ENCODE measurements at places on chromosomes 7 and 10. TPM values are rescaled to one million over a fixed set of nuclear protein-coding genes. Genes with fewer than 3 reads are reported as not detected.

ACADSB gene
- 5.7 TPM for total RNA-seq

RET gene
- 0.17 TPM for total RNA-seq

CACNB2 gene
- 2.2 TPM for total RNA-seq

ADIRF gene
- 21.7 TPM for total RNA-seq

CALHM1 gene
- total RNA-seq, result not detected

CYP3A5 gene
- total RNA-seq, result 0.15 TPM

HOXA2 gene
- total RNA-seq, result 1.3 TPM

CHPF2 gene
- 47.4 TPM for total RNA-seq

AGR2 gene
- 0.74 TPM for total RNA-seq

LEP gene
- total RNA-seq, result not detected

PTEN gene
- 29.4 TPM for total RNA-seq

CRYGN gene
- not detected for total RNA-seq

GGCT gene
- 28.4 TPM for total RNA-seq

PNLIPRP3 gene
- not detected for total RNA-seq

ZNF727 gene
- total RNA-seq, result not detected

LRGUK gene
- total RNA-seq, result not detected

SFXN3 gene
- total RNA-seq, result 31.1 TPM

C7orf57 gene
- total RNA-seq, result not detected

TMEM270 gene
- total RNA-seq, result not detected

CYTH3 gene
- 26.9 TPM for total RNA-seq

LIPM gene
- not detected for total RNA-seq

TMEM209 gene
- total RNA-seq, result 13.1 TPM

CYP3A7 gene
- 0.34 TPM for total RNA-seq

PLAC9 gene
- 23.6 TPM for total RNA-seq

IRF5 gene
- 0.45 TPM for total RNA-seq

DOCK4 gene
- total RNA-seq, result 7.4 TPM

CACNA2D1 gene
- total RNA-seq, result 5.4 TPM

GPR141 gene
- not detected for total RNA-seq

ESYT2 gene
- 48.6 TPM for total RNA-seq

SORCS3 gene
- not detected for total RNA-seq

CHAT gene
- total RNA-seq, result not detected

ARL3 gene
- 10.4 TPM for total RNA-seq

VIPR2 gene
- not detected for total RNA-seq

OAT gene
- total RNA-seq, result 109 TPM

CCDC146 gene
- total RNA-seq, result 1.0 TPM

COBL gene
- total RNA-seq, result 0.15 TPM

CCDC3 gene
- total RNA-seq, result 0.45 TPM

TSPAN13 gene
- 7.2 TPM for total RNA-seq

PRRT4 gene
- 0.17 TPM for total RNA-seq

UNC5B gene
- total RNA-seq, result 17.1 TPM

CDC14C gene
- not detected for total RNA-seq

TET1 gene
- 1.8 TPM for total RNA-seq

RARRES2 gene
- total RNA-seq, result 11.9 TPM

CTBP2 gene
- total RNA-seq, result 52.6 TPM

RSPH10B2 gene
- total RNA-seq, result not detected

DNMBP gene
- total RNA-seq, result 12.4 TPM

EMX2 gene
- total RNA-seq, result not detected

All from bronchus fibroblast of lung (primary cell).